ENCODE measurements at places on chromosomes 3 and 15.

DNA sequence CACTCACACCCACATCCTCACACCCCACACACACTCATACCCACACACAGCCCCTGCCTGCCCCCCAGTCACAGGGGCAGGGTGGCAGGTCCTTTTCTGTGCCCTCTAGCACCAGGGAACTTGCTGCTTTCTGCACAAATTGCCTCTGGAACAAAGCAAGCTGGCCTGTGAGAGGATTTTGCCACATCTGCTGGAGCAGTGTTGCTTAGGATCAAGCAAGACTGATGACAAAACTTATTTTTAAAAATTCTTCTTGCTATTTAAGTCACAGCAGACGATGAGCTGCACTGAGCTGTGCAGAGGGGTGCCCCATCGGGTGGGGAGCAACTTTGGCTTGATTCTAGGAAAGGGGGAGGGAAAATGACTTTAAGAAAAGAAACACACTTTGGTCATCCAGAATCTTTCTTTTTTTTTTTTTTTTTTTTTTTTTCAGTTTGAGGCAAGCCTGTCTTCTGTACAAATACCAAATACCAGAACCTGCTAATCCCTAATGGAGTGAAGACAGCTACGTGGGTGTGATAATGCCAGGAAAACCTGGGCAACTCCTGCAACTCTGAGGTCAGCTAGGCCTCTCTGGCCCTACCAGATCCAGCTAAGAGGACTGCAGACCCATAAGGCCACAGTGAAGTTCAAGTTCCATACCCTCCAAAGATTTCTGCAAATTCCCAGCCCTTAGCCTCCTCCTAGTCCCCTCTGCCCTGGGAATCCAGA is 195.3 kb downstream of the ABHD5 start:
- no peak for DNase-seq

DNA sequence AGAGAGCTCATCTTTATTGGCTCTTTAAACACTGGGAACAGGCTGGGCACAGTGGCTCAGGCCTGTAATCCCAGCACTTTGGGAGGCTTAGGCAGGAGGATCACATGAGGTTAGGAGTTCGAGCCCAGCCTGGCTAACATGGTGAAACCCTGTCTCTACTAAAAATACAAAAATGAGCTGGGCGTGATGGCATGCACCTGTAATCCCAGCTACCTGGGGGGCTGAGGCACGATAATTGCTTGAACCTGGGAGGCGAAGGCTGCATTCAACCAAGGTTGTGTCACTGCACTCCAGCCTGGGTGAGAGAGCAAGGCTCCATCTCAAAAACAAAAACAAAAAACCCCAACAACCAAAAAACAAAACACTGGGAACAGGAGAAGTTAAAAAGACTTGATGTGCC is 72.1 kb downstream of the CHAC1 start:
- no peak for DNase-seq

GRCh38 chr3:39153977-39154279 is 537 bp upstream of the CSRNP1 start:
- DNase-seq: no peak

DNA sequence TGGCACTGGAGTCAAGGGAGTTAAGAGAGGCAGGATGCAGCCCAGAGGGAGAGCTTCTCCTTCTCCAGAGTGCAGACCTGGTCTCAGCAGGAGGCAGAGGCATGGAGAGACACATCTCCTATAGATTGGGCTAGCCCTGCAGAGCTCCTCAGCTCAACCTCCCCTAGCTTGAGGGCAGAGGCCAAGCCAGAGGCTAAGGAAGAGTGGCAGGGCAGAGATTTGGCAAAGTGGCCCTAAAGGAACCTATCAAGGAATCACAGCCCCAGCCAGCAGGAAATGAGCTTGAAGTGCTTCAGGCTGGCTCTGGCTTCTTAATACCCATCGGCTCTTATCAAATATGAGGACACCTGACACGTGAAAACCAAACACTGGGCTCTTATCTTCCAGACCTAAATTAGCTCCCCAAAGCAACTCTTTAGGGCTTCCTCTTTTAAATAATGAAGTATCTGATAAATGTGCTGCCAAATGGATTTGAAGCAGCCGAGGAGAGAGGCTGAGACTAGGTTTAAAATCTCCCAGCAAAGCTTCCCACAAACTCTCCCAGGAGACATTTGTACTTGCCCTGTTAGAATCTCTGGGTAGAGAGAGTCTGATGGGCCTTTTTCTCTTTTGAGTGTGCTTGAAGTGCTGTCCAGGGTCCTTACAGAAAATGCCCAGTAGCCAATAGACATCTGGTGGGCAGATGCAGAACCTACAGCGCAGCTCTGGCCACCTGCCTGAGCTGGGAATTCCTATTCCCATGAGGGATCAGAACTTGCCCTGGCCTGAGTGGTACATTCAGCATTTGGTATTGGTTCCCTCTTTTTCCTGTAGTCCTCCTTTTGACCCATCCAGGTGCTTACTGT is 271.4 kb downstream of the CLSTN2 start:
- peak; percentile 44 for DNase-seq

DNA sequence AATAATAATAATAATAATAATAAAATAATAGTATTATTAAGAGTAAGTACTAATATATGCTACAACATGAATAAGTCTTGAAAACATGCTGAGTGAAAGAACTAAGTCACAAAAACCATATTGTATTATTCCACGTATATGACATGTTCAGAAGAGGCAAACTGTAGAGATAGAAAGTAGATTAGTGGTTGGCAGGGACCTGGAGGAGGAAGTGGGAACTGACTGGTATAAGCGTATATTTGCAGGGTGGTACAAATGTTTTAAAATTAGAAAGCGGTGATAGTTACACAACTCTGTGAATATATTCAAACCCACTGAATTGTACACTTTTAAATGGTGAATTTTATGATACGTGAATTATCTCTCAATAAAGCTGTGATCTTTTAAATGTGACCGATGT is 32.8 kb downstream of the LRRK1 start:
- DNase-seq: no peak
